ENCODE measurements at places on chromosomes 6 and 20. TPM values are rescaled to one million over a fixed set of nuclear protein-coding genes. Genes with fewer than 3 reads are reported as not detected.

GRCh38 chr20:62980970-62981369, 25.8 kb downstream of the BHLHE23 start:
- H3K4me3 ChIP-seq = no peak overlapping the region
- H3K27me3 ChIP-seq = peaks cover 100% of the 10 kb centered on the region
- no peak overlapping the region for H3K27ac ChIP-seq
- no peaks in the 10 kb centered on the region for H3K36me3 ChIP-seq
- no peak for DNase-seq

- peaks cover 52% of the 10 kb centered on the region for H3K4me1 ChIP-seq
- peaks cover 60% of the 10 kb centered on the region for H3K27me3 ChIP-seq
- H3K4me3 ChIP-seq = no peak overlapping the region
- DNase-seq = no peak
These were observed 84.9 kb upstream of the TGM3 start for GRCh38 chr20:2210646-2211552.

GRCh38 chr6:111792241-111792640, 81.0 kb downstream of the FYN start:
- H3K27ac ChIP-seq = no peak overlapping the region
- H3K4me3 ChIP-seq = no peak overlapping the region
- no peaks in the 10 kb centered on the region for H3K36me3 ChIP-seq

GRCh38 chr6:162258647-162259046, 468.9 kb downstream of the PRKN start:
- no peaks in the 10 kb centered on the region for H3K27me3 ChIP-seq
- no peaks in the 10 kb centered on the region for H3K4me1 ChIP-seq
- no peak for DNase-seq
- no peaks in the 10 kb centered on the region for H3K36me3 ChIP-seq

The ZNF311 gene
- total RNA-seq = 1.8 TPM

All from left lung (tissue), 14 donors.